Neural crest cell (in vitro differentiated cells): ENCODE measurements at places on chromosomes 7 and 10. TPM values are rescaled to one million over a fixed set of nuclear protein-coding genes. Genes with fewer than 3 reads are reported as not detected.

GRCh38 chr7:24742506-24743162 is 14.6 kb downstream of the GSDME start:
- DNase-seq = no peak

GRCh38 chr10:34124522-34125035 is 690.5 kb downstream of the PARD3 start:
- no peak for DNase-seq

DNA sequence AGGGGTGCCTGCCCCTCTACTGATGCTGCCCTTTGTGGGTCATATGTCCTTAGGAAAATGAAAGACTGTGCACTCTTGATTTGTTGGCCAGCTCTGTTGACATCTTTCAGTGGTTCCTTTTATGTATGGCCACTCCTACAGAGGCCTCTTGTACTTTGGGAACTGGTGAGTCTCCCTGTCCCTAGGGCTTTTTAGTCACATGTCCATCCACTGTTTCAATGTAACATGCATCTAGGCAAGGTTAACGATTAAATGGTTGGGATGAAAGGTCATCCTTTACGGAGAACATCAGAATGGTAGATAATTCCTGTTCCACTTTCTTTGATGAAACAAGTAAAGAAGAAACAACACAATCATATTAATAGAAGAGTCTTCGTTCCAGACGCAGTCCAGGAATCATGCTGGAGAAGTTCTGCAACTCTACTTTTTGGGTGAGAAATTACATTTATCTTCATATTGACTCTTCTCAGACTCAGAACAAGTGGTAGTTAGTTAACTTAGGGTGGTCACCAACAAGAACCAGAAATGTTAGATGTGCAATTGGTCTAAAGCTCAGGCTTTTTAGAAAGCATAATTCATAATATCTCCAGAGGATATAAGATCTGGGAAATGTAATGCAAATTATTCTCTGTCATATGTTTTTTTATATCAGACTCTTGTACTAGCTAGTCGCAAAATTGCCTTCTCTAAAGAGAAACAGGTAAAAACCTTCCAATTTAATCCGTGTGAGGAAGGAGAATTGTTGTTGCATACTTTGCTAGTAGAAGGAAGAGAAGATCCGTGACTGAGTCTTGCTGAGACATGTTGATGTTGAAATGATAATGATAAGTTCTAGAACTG is at the start of gene ABCC2:
Gene ABCC2 (plus strand): TSS at position 194 of the 840 bp plus-strand sequence. CDS start 205 bp downstream, at position 399.
- no peak for DNase-seq

GRCh38 chr7:47576866-47577306 is 5.0 kb downstream of the TNS3 start:
- DNase-seq = no peak

DNA sequence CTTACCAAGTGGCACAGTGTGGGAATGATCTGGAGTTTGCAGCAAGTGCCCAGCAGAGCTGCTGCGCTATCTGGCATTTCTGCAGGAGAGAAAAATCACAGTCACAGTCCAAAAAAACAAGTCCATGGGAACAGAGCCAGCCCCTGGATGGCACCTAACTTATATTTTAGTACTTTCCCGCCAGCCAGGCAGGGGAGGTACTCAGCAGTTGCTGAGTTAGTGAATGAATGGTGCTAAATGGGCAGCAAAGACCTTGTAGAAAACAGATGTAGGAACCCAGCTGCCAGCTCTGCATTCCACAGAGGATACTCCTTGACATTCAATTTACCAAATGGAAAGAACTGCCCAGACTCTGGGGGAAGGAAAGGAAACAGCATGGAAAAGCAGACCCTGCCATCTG is 54.5 kb downstream of the GSDME start:
- no peak for DNase-seq

DNA sequence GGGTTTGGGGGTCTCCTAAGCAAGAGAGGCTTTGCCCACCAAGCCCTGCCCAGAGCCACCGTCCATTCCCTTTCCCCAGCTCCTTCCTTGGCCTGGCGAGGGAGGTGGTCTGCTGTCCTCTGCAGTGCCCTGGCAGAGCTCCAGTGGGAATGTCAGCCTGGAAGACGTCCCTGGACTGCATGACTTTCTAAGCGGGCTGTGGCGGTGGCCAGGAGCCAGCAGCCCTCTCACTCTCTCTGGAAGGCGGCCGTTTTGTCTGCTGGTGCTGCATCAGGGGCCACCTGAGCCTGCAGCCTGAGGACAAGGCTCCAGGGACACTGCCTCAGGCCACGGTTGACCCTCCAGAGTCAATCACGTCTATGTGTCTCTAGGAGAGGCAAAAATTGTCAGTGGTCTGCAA is 271.0 kb downstream of the SKAP2 start:
- no peak for DNase-seq

DNA sequence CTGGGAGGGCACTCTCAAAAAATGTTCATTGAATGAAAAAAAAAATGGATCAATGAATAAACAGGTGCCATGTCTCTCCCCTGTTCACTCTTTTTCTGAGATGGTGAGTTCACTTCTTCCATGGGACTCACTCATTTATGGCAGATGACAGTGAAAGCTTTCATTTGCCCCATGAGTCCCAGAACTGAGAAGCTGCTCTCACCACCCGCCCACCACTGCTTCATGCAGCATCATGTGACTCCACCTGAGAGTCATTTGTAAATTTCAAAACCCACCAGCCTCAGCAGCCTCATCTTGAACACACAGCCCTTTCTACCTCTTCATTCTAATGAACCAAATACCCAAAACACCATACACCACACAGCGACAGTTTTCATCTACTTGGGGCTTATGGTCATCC is 64.9 kb downstream of the SCRN1 start:
- DNase-seq = no peak

DNA sequence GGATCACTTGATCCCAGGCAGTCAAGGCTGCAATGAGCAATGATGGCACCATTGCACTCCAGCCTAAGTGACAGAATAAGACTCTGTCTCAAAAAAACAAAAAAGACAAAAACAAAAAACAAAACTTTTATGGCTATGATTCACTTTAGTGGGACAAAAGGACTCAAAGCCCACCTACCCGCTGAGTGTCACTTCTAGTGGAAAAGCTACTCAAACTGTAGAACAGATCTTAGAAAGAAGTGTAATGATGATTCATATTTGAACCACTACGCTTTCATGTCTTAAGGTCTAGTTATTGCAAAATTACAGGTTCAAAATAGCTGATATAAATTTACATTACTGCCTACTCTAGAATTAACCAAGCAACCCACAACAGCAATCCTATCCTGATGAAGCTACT is 47.1 kb upstream of the OTUD1 start:
- DNase-seq = no peak

- DNase-seq = no peak
These were observed 47.9 kb upstream of the STK17A start for GRCh38 chr7:43535031-43535451.

GRCh38 chr7:133252858-133253518 is at the start of gene EXOC4:
Gene EXOC4, plus strand, starts transcription at chr7:133253078.
- peak; percentile 83 for DNase-seq

- DNase-seq = no peak
These were observed 61.5 kb upstream of the TM9SF3 start for GRCh38 chr10:96648297-96648696.

DNA sequence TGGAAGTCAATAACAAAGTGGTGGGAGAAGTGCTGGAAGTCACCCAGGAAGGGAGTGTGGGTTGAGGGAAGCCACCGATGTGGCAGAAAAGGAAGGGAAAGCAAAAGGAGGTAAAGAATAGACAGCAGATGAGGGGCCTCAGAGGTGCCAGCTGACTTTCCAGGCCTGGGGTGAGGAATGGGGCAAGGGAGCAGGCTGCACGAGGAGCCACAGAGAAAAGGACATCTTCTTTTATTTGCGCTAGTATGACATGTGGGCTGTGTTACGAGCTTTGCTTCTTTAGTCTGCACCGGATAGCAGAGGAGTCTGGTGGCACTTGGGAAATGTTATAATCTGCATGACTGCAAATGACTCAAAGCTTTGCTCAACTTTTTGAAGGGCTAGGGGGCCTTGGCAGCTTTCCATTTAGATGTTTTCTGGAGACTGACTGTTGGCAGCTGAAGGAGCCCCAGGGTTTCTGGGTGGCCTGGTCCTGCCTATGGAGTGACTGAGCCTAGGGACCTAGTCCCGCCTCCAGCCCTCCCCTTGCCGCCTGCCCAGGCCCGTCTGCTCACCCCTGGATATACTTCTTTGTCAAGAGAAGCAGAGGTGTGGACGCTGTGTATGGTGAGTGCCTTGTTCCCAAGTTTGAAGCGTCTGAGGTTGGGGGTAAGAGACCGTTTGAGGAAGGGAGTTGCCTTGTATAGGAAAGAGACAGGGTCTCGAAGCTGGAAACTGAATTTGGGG is 5.1 kb downstream of the PRXL2A start:
- no peak for DNase-seq

DNA sequence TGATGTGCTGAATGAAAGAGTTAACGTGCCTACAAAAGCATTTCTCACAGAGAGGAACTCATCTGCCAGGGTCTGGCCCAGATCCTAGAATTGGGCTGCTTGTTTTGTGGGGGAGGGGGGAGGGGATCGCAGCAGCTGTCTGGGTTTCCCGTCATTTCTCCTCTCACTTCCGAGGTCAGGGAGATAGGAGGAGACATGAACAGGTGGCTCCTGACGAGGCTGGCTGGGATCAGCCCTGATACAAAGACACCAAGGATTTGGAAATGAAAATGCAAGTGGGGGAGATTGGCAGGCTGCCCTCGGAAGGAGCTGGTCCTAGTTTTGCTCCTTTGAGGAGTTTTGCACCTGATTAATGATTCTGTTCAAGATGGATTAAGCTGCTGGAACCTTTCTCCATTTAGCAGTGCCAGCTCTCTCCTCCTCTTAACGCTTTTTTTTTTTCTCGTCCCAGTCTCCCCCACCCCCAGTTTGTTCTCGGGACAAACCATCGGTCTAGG is 86.8 kb upstream of the KMT2C start:
- no peak for DNase-seq

DNA sequence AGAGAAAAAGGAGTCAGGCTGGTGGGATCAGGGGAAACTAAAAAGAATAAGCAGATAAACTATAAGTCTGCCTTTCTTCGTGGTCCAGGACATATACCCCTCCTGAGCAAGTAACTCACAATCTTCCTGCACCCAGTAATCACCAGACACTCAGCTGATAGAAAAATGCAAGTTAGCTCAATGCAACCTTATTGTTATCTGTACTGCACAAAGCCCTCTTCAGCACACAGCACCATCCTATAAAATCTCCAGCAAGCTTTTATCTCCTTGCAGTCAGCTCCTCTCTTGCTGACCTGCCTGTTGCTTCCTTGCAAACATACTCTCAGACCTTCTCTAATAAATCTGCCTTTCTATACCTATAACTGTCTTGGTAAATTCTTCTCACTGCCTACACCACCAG is 6.7 kb downstream of the SLC37A3 start:
- DNase-seq = no peak

GRCh38 chr7:152924826-152925411 is 165.4 kb downstream of the ACTR3B start:
- DNase-seq = peak; percentile 5

DNA sequence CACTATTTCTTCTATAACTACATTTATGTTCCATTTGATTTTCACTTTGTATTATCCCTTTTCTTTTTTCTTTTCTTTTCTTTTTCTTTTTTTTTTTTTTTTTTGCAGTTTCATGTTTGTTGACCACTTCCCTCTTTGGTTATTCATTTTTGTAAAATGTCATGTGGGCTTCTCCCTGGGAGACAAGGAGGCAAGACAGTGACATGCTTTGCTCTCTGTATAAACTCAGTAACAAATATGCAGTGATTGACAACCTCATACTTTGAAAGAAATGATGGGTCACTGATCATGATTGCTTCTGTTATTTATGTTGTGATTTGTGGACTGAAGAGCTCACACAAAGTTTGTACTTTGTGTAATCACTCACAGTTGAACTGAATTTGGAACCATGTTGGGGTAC is 90.2 kb upstream of the ABI1 start:
- DNase-seq = no peak

DNA sequence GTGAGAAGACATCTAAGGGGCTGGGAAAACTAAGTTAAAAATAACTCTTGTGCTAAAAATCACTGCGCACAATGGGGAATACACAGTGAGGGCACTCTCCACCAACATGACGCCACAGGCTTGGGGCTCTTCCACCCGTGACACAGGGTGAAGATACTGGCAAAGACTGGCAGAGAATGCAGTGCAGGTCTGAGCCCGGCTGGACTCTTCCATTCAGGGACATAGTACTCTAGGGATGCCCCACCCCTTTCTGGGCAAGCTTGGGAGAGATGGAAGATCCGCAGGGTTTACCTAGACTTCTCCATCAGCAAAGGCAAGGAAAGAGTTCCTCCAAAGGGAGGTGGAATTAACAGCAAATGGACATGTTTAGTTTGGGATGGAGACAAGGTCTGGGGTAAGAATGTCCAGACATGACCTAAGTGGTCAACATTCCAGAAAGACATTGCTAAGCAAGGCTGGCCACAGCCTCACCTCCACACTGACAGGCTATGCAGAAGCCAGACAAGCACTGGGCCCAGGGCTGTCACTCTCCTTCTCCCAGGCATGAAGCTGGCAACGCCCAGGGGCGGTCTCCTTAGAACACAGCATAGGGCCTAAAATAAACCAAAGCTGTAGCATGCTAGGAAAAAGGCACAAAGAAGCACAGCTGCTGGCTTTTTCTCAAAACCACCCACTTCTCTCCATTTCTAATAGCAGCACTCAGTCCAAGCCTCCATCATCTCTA is 28.1 kb downstream of the XPNPEP1 start:
- DNase-seq = no peak

- no peak for DNase-seq
These were observed 116.2 kb downstream of the ITGA8 start for GRCh38 chr10:15603446-15604011.

- DNase-seq = no peak
These were observed 57.4 kb downstream of the NPTX2 start for GRCh38 chr7:98674461-98674860.

DNA sequence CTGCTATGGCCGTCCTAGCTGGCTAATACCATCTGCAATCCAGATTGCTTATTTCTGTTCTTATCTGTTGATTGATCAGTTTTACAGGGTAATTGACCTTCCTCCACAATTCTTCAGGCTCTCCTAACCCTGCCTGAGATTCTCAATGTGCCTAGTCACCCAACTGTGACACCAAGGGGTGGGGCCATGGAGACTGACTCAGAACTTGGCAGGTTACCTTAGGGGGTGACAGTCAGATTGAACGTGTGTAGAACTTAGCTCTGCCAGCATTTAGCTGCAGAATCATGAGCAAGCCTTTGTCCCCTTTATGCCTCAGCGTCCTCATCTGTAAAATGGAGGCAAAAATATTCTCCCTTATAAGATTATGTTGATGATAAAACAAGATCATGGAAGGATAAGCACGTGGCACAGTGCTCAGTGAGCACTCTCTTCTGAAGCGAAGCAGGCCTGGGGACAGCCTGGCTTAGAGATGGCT is 19.1 kb upstream of the LEP start:
- no peak for DNase-seq

The ZNF425 gene
- 4.9 and 5.8 TPM in 2 replicates for total RNA-seq

The AKR1B15 gene
- total RNA-seq = not detected in 2 replicates

The POM121 gene
- total RNA-seq = 68.8 and 74.3 TPM in 2 replicates

The UCN3 gene
- total RNA-seq = not detected in 2 replicates

The P4HA1 gene
- total RNA-seq = 32.2 and 36.0 TPM in 2 replicates

The TRIM50 gene
- total RNA-seq = not detected in 2 replicates

The NRCAM gene
- 33.2 and 35.0 TPM in 2 replicates for total RNA-seq

The CDC14C gene
- total RNA-seq = not detected in 2 replicates

The CHST3 gene
- 24.5 and 25.8 TPM in 2 replicates for total RNA-seq

The CRYGN gene
- 0.16 and 0.32 TPM in 2 replicates for total RNA-seq

The FAM24B gene
- total RNA-seq = not detected in 2 replicates

The IL2RA gene
- not detected in 2 replicates for total RNA-seq
